ENCODE measurements at places on chromosomes 6 and 20. TPM values are rescaled to one million over a fixed set of nuclear protein-coding genes. Genes with fewer than 3 reads are reported as not detected.

DNA sequence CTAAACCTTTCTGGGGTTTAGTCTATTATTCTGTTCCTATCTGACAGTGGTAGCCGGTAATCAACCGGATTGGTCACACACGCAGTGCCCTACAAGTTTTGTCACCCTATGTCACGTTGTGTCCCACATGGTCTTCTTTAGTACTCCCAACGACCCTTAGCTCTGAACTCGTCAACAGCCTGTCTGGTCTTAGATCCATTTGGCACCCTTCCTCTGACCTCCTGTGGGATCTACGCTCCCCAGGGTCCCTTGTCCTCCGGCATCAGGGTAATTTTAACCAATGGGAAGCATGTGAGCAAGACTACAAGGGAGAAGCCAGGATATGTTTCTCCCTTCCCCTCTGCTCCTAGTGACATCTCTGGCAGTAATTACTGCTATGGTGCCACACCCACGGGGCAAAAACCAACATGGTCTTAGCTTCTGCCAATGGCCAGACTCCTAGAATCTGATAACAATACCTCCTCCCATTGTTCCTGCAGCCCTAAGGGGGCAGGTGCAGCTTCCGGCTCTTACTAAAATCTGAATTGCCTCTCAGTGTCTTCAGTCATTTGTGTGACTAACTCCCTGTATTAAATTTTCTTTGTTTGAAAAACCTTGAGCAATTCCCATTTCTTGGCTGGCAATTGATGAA is 56.6 kb downstream of the MAFB start:
- DNase-seq: no peak

DNA sequence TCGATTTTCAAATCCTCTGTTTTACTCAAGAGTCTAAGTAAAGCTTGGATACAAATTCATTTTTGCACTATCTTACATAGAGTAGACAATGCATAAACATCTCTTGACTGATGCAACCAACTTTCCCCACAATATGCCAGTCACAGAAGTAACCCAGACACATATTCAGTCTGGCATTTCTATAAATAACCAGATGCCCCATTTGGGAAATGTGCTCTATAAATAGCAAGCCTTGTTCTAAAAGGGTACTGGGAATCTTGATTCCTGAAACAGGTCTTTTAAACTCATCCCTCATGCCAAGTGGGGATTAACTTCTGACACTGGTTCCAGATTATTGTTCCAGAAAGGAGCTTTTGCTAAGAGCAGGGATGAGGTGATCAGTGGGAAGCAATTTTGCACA is 411.7 kb downstream of the EPM2A start:
- DNase-seq: no peak

DNA sequence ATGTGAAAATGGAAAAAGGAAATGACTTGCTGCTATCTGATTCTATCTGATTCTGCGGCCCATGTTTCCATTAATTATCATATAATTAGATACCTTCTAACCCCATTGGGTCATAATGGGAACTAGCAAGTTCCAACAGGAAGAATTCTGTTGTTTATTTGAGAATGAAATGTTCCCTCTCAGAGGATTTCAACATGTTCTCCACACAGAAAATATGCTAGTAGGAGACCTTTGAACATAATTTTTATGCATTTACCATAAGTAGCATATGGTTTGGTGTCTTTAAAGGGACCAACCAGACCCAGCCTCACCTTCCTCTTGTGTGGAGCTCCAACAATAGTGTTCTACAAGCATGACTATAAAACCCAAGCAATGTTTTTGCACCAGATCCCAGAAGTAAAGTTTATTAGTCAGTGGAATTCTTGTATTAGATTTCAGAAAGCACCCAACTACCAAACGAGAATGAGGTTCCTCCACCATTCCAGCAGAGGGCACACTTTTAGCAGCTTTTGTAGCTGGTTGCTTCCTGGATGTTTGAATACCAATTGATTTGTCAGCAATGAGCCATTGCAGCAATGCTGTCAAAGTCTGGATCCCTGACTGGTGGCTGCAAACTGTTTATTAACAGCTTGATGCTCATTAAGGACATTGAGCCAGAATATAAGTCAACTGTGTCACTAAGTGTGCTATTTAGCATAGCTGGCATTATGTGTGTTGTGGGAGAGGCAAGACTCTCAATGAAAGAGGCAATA is 143.6 kb upstream of the GJE1 start:
- DNase-seq: peak; percentile 11

DNA sequence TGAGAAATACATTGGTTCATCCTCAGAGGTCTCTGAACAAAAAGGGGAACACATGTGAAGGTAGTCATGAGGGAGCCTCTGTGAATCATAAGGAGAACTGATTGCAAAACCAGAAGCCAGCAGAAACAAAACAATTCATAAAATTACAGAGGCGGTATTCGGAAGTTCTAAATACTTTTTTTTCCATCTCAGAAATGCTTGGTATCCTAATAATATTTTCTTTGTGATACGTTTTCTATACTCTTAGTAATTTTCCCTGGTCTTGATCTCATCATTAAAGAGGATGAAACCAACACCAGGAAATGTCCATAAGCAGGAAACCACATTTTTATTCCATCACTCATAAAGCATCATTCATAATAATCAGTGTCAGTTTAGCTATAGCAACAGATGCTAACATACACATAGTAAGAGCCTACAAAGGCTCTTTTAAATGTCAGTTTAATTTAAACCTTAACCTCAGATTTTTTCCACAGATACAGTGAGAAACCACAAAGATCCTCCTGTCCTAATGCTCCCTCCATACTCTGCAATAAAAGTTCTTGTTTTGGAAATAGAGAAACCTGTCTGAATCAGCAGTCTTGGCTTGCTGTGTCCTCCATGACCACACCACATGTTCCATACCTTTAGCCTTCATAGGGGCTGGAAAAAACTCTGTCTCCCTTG is 29.2 kb downstream of the SGK1 start:
- DNase-seq: no peak

GRCh38 chr20:50415021-50415515 is 95.1 kb upstream of the PTPN1 start:
- peak; percentile 5 for DNase-seq

Gene MRPS26
- total RNA-seq: 142 TPM
